ENCODE measurements at places on chromosomes 4 and X. TPM values are rescaled to one million over a fixed set of nuclear protein-coding genes. Genes with fewer than 3 reads are reported as not detected.

- no peak for DNase-seq
Observed at GRCh38 chr4:147891476-147892115, 159.7 kb downstream of the ARHGAP10 start.

SPP1 gene
- not detected for total RNA-seq

GRCh38 chrX:154547245-154548027, at the start of gene IKBKG:
Gene IKBKG (plus strand): TSS chrX:154547620. CDS start chrX:154552003, 4,383 bp downstream.
- DNase-seq: peak; percentile 87

DNA sequence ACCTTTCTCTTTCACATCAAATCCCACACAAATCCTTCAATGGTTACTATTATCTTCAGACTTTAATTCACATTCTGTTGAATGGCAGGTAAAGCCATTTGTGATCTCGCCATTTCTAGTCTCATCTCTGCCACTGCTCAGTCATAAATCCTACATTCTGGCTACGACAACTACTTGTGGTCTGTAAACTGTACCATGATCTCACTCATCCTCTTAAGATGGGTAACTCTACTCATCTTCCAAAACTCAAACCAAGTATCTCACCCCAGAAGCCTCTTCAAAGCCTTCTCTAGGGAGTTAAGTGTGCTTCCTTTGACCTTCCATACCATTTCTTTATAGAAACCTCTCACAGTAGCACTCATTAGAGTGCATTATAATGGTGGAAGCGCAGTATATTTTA, 101.8 kb downstream of the NEK1 start:
- no peak for DNase-seq

- no peak for DNase-seq
Observed at GRCh38 chr4:186297013-186297645, 31.1 kb downstream of the F11 start.

GRCh38 chr4:2788532-2789103, 4.3 kb upstream of the SH3BP2 start:
- no peak for DNase-seq

- DNase-seq: no peak
Observed at GRCh38 chr4:183588169-183588675, 70.8 kb downstream of the RWDD4 start.

SEC24D gene
- total RNA-seq: 28.8 TPM

CCDC149 gene
- not detected for total RNA-seq

- DNase-seq: no peak
Observed at GRCh38 chr4:3510481-3510880, 21.7 kb downstream of the LRPAP1 start.
